ENCODE measurements at places on chromosomes 7 and 10.

DNA sequence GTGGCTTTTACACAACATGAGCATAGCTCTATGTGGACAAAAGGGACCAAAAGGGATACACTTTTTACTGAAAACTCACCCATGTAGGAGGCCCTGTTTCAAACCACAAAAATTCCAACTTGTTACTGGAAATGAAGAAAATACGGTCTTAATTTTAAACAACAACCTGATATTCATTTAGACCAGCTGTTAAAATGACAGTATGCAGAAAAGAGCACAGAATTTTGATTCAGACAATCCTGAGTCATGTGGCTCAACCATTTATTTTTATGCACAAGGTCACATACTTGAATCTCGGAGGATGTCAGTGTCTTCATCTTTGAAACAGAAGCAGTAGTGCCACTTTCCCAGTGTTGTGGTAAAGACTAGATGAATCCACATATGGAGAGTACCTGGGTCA is 426.5 kb upstream of the NFE2L3 start:
- no peak for DNase-seq

DNA sequence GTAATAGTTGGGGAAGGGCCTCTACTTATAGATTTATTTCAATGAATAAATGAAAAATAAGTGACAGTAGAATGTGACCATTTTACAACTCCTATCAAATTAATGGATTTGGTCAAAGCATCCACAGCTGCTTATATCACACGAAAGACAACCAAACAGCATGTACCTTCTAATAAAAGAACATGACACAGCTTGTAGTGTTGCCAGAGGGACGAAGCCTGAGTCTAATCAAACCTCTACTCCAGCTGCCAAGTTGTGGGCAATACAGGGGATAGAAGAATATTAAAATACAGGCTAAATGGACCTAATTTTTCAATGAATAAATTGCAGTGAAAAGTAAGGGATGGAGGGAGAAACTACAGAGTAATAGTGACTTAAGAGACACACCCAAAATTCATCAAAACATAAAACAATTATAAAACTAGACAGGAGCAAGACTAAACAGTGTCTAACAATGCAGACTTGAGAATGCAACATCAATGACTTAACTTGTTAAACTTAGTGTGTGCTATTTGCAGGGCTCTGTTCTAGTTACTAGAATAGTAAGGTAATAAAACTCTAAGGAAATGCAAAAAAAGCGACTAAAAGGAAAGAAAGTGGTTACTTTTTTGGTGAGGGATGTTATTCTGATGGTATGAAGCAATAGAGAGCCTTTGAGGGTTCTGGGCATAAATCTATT is 853.8 kb downstream of the GRM8 start:
- DNase-seq: no peak

- no peak for DNase-seq
These were observed 960.7 kb upstream of the CELF2 start for GRCh38 chr10:10056961-10057360.

DNA sequence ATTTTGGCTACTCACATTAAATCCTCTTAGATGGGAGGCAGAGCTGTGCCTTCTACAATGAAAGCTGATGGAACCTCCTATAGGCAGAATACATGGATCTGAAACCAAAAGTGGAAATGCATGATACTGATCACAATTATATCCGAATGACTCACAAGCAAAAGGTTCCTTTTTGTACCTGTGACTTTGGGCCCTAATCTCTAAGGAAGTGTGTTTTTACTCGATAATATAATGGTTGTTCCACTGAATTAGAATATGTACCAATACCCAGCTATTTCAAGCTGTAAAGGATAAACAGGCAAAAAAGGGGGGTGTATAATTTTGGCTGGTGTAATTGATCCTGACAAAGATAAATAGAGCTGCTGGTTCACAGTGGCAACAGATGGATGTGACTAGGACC is 17.6 kb upstream of the LAMB1 start:
- DNase-seq: no peak

- no peak for DNase-seq
These were observed 64.3 kb upstream of the TMEM106B start for GRCh38 chr7:12146813-12147212.

GRCh38 chr10:120931999-120932398 is 80.8 kb downstream of the WDR11 start:
- no peak for DNase-seq

DNA sequence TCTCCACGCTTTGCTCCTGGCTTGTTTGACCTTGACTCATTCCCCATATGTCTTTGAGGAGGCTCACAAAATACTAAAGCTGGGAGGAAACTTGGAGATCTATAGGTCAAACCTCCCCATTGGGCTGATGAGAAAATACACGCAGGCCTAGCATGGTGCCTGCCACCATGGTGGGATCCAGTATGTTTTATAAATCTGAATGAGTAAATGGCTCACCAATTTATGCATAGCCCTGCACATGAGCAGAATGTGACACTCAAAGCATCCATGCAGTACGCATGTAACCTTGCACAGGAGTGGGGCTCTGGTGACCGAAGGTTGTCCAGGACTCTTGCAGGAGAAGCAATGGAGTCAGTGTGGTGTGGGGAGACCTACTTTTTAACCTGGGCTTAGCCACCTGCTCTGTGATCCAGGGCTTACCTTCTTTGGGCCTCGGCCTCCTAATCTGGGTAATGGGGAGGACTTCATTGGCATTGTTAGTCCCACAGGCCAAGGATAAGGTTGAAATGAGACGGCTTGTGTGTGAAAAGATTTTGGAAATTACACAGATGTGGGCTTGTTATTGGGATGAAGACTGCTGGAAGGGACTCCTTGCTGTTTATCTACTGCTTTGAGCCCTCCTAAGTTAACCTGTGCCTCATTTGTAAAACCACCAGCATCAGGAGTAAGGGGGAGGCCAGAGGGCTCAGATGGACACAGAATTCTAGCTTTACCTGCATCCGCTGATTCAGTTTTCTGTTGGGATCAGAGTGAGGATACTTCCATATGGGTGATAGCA is 58.4 kb downstream of the ADCYAP1R1 start:
- no peak for DNase-seq

- DNase-seq: no peak
These were observed 227.6 kb downstream of the FZD1 start for GRCh38 chr7:91491868-91492267.

GRCh38 chr7:84226759-84227158 is 32.2 kb upstream of the SEMA3A start:
- DNase-seq: no peak

GRCh38 chr10:4883079-4883739 is 57.2 kb downstream of the AKR1E2 start:
- DNase-seq: no peak

DNA sequence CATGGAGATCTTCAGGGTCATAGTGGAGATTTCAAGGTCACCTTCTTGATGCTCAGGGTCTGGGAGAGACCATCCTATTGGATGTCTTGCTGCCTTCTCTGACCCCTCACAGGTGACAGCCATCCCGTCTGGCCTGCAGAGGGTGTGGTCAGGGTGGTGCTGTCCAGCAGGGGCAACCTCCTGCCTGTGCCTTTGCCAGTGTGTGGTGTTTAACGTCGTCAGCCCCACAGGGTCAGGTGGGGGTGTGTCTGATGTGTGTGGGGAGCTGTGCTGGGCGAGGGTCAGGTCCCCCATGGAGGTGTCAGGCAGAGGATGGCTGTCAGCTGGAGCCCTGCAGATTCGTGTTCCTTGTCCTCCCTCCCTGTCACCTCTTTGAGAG is 16.5 kb downstream of the ADCY1 start:
- DNase-seq: no peak

GRCh38 chr7:19919261-19920095 is 146.1 kb upstream of the TMEM196 start:
- no peak for DNase-seq

- DNase-seq: no peak
These were observed 98.5 kb downstream of the ARHGAP22 start for GRCh38 chr10:48506147-48506917.

- DNase-seq: no peak
These were observed 166.2 kb downstream of the PARD3 start for GRCh38 chr10:34648919-34649318.

- no peak for DNase-seq
These were observed 272.4 kb upstream of the LRGUK start for GRCh38 chr7:133854739-133855138.

DNA sequence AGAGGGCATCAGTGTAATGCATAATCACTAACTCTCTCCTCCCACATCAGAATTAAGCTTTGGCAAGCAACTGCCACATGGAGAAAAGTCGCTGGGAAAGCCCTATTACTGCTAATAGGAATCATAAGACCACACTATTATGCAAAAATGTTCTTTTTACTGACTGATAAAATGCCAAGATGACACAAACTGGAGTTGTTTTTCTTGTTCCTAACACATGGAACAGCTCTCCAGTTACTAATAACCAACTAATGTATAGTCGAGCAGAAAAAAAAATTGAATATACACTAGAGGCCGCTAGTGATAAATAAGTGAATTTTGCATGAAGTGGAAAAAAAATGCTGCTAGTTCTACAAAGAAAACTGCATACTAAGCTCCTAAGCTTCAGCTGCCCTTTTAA is 165.6 kb downstream of the TPK1 start:
- DNase-seq: no peak
